Activated T-helper 2 cell treated with anti-CD3 and anti-CD28 coated beads, Interferon-gamma antibody, Interleukin-2, Interleukin-4, amounts not matched to agents 10 μg/mL and 5 μg/mL and 100 μg/mL, durations not matched to agents 14 hours and 24 hours and 36 hours (primary cell): ENCODE measurements at places on chromosomes 5 and 9. TPM values are rescaled to one million over a fixed set of nuclear protein-coding genes. Genes with fewer than 3 reads are reported as not detected.
A peak's percentile ranks its signal among the peaks of the same experiment; 100 is the strongest.

DNA sequence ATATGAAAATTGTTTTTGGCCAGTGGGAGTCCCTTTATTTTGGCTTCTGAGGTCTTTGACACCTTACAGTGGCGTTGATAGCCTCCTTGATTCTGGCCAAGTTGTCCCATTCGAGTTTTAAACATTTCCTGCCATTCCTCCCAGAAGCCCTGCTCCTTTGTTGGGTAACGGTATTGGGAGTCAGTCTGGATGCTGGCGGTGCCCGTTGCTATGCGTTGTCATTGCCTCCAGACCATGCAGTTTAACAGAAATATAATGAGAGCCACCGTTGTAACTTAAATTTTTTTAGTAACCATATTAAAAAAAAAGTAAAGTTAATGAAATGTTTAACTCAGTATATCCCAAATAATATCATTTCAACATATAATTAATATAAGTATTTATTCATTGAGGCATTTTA, 35.0 kb downstream of the GALNT12 start:
- H3K4me3 ChIP-seq = no peak overlapping the region
- H3K27ac ChIP-seq = no peak overlapping the region

- no peak overlapping the region for H3K4me3 ChIP-seq
- no peaks in the 10 kb centered on the region for H3K36me3 ChIP-seq
- no peaks in the 10 kb centered on the region for H3K27me3 ChIP-seq
- no peak for DNase-seq
Measured at GRCh38 chr9:115443890-115444289, 325.9 kb upstream of the TNC start.

- no peak overlapping the region for H3K27ac ChIP-seq
- H3K4me1 ChIP-seq = no peaks in the 10 kb centered on the region
- DNase-seq = no peak
- no peaks in the 10 kb centered on the region for H3K36me3 ChIP-seq
Measured at GRCh38 chr5:143819716-143820115, 7.8 kb downstream of the HMHB1 start.

GRCh38 chr5:135890296-135890695, 5.3 kb downstream of the IL9 start:
- H3K4me1 ChIP-seq = peaks cover 19% of the 10 kb centered on the region
- H3K36me3 ChIP-seq = no peaks in the 10 kb centered on the region
- no peak for DNase-seq

The PARP8 gene
- 22.2 and 23.5 TPM in 2 replicates for total RNA-seq

GRCh38 chr9:27632254-27632653, 59.0 kb upstream of the C9orf72 start:
- no peaks in the 10 kb centered on the region for H3K4me1 ChIP-seq
- H3K27ac ChIP-seq = no peak overlapping the region
- H3K36me3 ChIP-seq = no peaks in the 10 kb centered on the region
- H3K4me3 ChIP-seq = no peak overlapping the region
- H3K27me3 ChIP-seq = peaks cover 5% of the 10 kb centered on the region

DNA sequence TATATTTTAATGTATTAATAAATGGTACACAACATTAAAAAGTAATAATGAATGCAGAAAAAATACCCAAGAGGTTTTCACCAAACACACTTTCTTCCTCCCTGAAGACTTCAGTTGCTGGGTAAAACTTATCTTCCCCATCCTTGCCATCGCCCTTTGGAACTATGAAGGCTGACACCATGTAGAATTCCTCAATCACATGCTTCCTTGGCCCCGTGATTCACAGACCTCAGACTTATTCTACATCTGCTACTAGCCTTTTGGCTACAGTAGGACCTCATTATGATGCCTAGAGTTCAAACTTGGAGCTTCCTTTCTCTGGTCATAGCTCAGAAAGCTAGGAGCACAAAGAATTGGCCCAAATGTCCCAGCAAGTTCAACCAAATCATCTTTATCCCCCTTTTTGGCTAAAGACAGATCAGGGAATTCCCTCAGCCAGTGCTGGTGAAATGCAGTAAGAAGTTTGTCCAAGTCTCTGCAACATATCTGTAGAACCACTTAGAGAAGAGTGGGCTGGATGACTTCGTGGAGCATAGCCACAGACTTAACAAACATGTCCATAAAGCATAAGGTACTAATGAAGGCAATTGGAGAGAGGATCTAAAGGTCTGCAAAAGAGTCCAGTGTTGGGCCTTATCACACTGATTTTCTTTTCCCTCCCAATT, 253.5 kb downstream of the SEC61B start:
- no peaks in the 10 kb centered on the region for H3K36me3 ChIP-seq
- H3K27ac ChIP-seq = no peak overlapping the region
- no peak overlapping the region for H3K4me3 ChIP-seq
- no peaks in the 10 kb centered on the region for H3K27me3 ChIP-seq
- peaks cover 31% of the 10 kb centered on the region for H3K4me1 ChIP-seq
- DNase-seq = no peak

The PRDM9 gene
- total RNA-seq = not detected in 2 replicates

DNA sequence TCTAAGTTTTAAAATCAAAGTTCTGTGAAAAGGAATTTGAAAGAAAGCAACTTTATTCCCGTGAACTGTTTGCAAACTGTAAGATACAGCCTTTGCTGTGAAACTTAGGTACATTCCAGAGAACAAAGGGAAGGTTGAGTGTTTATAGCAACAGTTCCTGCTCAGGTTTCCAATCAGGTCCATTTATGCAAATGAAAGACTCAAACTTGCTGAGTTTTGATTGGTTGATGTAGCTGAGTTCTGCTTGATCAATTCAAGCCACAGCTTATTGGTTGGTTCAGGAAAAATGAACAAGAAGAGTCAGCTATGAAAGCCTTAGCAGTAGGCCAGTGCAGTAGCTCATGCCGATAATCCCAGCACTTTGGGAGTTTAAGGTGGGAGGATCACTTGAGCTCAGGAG, 37.9 kb downstream of the SLC27A6 start:
- H3K27me3 ChIP-seq = no peaks in the 10 kb centered on the region
- no peaks in the 10 kb centered on the region for H3K36me3 ChIP-seq
- no peaks in the 10 kb centered on the region for H3K4me1 ChIP-seq
- DNase-seq = no peak

The IL5 gene
- total RNA-seq = 100.0 and 113 TPM in 2 replicates

The PLAC8L1 gene
- total RNA-seq = 0.71 and 0.74 TPM in 2 replicates

DNA sequence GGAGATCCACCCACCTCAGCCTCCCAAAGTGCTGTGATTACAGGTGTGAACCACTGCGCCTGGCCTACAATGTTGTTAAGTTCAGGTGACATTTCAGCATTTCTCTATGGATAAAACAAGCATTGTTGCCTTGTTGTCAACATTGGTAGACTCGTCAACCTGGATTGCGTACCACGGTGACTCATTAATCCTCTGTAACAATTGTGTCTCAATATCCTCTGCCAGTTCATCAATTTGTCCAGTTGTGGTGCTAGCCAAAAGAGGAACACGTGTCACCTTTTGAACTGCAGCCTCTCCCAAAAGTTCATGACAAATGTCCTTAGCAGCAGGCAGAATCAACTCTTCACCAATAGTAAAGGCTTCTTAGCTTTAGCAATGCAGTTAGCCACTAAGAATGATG, 46.3 kb upstream of the LARP1 start:
- H3K36me3 ChIP-seq = no peaks in the 10 kb centered on the region
- H3K4me3 ChIP-seq = no peak overlapping the region
- no peaks in the 10 kb centered on the region for H3K4me1 ChIP-seq

DNA sequence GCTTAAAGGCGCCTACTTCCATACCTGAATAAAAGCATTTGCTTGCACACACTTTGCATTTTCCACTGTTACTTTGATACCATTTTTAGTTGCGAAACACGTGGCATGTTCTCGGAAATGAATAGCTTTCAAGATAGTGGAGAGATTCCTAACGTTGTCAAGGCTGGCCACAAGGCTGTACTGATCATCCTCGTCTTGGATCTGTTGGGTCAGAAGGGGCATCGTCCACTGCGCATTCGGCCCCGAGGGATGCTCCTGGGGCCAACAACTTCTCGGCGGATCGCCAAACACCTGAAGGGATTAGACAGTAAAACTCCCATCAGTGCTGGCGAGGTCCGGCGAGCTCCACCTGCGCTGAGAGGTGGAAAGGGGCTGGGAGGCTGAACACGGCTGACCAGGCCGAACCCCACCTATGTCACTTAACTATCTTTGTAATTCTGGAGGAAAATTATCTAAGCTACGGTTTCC, 599 bp downstream of the RAD1 start:
- peaks cover 57% of the 10 kb centered on the region for H3K36me3 ChIP-seq
- H3K27me3 ChIP-seq = no peaks in the 10 kb centered on the region
- no peak overlapping the region for H3K27ac ChIP-seq
- no peak overlapping the region for H3K4me3 ChIP-seq

DNA sequence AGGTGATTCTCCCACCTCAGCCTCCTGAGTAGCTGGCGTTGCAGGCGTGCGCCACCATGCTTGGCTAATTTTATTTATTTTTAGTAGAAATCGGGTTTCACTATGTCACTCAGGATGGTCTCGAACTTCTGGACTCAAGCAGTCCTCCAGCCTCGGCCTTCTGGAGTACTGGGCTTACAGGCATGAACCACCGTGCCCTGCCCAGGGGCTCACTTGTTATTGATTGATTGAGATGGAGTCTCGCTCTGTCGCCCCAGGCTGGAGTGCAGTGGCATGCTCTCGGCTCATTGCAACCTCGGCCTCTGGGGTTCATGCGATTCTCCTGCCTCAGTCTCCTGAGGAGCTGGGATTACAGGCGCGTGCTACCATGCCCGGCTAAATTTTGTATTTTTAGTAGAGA, 1.6 kb downstream of the HSPA4 start:
- peaks cover 35% of the 10 kb centered on the region for H3K4me1 ChIP-seq
- no peak overlapping the region for H3K27ac ChIP-seq
- H3K27me3 ChIP-seq = no peaks in the 10 kb centered on the region
- peak overlapping the region; percentile 84 for H3K4me3 ChIP-seq
